ENCODE measurements at places on chromosomes 3 and 15.

- no peak for DNase-seq
These were observed 74.9 kb downstream of the CEMIP start for GRCh38 chr15:80854104-80854503.

GRCh38 chr3:128426128-128426921 is 40.4 kb downstream of the DNAJB8 start:
- DNase-seq, result no peak

DNA sequence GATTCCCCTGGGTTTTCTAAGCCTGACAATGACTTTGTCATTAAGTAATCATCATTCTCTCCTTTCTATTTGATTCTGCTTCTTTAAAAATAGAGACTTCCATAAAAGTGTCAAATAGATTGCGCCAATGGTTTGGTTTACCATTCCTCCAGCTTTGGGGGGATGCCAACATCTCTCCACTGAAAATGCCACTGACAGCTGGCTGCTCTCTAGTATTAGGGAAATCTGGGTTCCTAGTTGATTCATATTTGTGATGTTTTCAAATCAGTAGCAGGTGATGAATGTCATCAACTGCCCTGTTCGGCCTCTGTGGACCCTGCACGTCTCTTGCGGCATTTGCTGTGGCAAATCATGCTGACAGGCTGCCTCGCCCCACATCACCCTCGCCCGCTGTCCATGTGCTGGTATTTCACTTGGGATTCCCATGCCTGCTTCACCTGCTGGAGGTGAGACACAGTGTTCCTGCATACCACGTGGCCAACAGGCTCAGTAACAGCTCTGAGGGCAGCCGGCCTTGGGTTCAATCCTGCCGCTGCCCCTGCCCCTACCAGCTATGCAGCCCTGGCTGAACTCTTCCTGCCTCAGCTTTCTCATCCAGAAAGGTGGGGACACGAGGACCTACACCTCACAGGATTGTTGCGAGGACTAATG is 28.1 kb downstream of the ZXDC start:
- no peak for DNase-seq

DNA sequence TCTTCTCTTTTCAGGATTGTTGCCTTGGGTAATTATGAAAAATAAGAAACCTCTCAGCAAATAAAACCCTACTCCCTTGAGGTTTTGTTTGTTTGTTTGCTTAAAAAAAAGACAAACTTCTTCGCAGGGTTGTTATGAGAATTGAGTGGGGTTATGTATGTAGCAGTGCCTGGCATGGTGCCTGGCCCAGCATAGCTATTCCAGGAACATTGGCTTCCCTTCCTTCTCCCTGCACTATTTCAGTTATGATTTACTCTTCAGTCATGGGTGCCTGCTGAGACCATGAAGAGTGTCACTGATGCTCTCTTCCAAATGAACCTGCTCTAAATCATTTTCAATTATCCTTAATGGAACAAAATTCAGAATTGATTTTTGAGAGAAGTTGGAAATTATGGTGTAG is 283.5 kb upstream of the ROPN1 start:
- no peak for DNase-seq

DNA sequence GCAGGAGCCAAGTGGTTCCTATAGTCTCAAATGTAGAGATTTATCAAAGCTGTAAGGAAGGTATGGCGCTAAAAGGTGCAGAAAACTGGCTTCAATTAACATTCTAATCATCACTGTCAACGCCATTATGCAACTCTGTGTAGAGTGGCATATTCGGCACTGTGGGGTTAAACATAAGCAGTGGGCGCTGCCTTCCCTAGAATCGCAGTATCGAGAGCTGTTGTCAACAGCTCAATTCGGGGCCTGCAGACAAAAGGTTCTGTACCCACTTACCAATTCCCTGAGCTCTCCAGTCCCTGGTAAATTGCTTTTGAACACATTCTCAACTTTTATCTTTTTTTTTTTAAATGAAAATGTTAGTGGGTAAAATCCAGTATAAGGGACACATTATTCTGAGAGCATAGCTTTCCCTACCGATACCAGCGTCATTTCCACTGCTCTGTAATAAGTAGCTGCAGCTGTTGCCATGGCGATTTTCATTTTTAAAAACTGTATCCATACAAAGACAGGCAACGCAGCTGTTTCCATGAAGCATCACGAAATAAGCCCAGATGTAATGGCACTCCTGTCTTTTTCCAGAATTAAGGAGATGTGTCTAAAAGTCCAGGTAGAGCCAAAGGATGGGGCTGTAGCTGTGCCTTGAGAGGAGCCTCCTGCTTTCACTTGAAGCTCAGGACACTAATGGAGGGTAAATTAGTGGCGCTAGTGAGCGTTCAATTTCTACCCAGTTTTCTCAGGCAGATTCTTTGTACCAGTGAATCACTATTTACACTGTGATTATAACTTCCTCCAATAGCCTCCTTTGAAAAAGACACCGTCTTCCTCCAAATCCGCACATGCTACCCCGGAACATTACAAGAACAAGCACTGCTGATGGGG is 250.3 kb downstream of the SLC9A9 start:
- DNase-seq, result no peak

DNA sequence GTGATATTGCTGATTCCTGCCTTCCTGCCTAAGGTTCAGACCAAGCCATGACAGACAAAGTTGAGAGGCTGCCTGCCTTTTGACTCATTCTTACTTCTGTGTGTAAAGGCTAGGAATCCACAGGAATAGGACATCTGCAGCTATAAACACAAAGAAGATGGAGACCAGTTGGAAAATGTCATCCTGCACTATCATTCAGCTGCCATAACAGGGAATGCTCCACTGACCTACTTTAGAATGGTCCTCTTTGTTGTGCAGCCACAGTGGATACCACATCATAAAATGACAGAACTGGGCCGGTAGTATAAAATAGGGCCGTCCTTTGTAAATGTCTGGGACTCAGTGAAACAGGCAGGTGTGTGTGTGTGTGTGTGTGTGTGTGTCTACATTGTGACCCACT is 75.1 kb downstream of the STAC start:
- DNase-seq, result no peak

DNA sequence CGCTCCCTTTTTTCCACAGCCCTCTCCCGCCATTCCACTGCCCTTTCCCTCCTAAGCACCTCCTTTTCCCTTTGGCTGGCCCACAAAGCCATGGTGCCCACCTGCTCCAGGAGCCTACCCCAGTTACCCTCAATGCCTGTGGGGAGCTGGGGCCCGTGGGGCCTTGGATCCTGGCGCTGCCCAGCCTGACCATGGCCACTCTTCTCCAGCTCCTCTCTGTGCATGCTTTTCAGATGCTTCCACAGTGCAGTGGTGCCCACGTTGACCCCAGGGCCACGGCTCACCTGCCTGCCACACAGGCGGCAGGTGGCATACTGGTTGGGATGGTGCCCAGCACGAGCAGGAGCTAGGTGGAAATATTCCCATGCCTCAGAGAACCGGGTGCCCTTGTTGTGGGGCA is 1.5 kb downstream of the ZBED2 start:
- DNase-seq, result no peak

DNA sequence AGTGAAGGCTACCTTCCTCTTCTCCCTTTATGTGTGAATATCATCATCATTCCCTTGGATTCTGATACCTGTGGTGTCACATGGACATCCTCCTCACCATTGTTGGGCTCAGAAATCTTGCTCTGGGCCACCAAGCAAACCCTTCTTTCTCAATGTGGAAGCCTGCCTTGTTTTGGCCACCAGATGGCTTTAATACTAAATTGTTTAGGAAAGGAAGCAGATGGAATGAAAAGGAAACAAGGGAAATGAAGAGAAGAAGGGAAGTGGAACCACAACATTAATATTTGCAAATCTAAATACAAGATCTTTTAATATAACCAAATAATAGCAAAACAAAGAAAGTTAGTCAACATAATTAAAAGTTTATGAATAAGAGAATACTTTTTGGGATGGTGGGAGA is 14.0 kb downstream of the FAM227B start:
- DNase-seq, result no peak

DNA sequence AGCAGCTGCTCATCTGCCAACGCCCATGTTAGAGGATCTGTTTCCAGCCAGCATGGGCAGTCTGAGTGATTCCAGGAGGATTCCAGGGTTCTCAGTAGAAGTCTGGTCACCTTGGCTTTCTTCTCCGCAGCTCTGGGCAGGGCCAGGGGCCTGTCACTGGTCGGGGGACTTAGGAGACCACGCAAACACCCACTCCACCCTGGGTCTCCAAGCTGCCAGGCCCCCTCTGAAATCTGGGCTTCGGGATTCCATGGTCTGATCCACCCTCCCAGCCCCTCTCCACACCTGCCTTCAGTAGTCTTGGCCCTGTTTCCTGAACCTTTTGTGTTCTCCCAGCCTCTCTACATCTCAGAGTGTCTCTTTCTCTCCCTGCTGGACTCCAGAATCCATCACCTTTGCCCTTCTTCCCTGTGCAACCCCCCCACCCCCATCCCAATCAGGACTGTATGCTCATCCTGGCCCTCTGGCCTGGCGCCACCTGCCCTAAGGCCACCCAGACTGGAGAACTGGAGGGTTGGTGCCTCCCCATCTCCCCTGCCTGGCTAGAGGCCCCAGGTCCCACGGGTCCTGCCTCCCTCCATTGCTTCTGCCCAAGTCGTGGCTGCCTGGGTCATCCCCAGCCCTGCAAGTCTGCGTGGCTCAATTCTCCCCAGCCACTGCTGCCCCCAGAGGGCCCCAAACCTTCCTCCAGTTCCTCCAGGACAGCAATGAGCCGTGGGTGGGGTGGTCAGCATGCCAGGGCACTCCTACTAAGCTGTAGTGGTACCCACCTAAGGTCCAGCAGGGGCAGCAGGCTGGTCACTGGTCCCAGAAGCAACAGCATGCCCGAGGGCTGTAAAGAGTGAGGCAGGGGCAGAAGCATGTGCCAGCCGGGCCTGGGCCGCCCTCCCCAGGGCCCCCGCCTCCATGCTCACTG is 102.8 kb downstream of the TBC1D2B start:
- DNase-seq, result no peak

DNA sequence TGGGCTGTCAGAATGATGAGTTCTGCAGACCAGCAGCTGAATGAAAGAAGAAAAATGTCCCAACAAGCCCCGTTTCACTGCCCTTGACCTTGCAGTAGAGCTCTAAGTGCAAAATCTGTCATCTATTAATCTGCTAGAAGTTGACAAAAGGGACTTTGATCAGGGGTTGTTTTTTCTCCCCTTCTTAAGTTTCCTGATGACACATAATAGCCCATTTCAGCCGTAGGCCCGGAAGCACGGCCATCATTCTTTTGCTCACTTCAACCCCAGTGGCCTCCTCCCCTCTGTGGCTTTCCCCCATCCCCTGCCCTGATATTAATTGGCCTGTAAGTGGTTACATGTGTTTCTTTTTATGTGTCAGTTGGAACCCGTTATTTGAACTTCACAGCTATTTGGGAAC is 298.9 kb downstream of the RPLP1 start:
- no peak for DNase-seq

DNA sequence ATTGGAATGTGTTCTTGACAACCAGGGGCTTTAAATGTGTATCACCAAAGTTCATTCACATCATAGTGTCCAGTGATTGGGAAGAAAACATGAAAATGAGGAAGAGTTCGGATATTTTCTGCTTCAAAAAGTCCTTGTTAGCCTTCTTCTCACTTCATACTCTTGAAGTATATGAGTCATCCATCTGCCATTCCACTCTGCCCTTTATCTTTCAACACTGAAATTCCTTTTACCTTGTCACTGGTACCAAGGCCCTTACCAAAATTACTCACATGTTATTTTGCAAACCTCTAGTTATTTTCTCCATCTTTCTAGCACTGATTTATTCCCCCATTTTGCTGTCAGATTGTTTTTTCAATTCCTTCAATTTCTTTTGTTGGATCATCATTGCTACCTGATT is 32.5 kb downstream of the OR5H15 start:
- no peak for DNase-seq

- DNase-seq, result no peak
These were observed 135.4 kb upstream of the MB21D2 start for GRCh38 chr3:193053046-193053435.

DNA sequence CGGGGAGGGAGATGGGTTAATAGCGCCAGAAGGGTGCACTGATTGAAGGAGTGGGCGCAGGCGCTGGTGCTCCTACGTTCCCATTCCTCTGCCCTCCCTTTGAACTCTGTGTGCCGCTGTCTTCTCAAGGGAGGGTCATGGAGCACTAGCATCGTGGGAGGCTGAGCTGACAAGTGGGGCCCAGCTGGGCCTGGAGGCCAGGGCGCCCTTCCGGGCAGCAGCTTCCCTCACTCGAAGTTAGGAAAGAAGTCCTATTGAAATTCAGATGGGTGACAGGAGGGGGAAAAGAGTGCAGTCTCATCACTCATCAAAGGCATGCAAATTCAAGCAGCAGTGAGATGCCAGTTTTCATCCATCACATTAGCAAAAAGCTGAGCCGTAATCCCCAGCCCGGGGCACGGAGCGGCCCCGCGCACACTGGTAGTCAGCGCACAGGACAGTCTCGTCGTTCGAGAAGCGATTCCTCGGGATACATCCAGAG is 128.2 kb downstream of the LRRK1 start:
- DNase-seq, result no peak

- peak; percentile 18 for DNase-seq
These were observed 30.7 kb upstream of the ST3GAL6 start for GRCh38 chr3:98732286-98733052.

DNA sequence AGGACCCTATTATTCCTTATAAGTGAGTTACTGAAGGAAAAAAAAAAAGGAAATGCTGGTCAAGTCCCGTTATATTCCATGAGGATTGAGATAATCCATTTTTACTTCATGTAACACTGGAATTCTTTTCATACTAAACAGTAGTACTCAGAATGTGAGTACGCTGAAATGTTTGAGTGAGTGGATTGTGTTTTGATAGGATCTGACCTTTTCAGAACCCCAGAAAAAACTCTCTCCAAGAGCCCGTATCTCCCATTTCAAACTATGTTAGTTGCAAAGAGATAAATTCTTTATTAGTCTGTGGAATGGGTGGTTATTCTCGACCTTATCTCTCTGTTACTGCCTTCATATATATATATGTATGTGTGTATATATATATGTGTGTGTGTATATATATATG is 2.5 kb upstream of the LPP start:
- no peak for DNase-seq

DNA sequence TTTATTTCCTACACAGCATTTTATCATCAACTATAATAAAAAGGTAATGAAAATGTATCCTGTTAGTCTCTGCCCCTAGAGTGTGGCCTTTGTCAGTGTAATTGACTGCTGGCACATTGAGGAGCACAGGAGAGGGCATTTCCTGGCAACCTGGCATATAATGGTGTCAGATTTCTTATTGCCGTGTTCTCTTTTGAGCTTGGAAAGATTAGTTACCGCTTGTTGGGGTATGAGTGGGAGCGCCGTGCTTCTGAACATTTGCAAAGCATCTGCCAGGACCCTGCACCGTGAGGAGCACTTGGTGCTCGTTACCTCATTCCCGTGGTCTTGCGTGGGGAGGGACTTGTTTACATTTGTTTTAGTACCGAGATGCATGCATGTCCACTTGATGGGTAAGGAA is 124.4 kb downstream of the PTPRG start:
- DNase-seq, result no peak

Measured in left renal pelvis (tissue), 4 donors.